Sciatic nerve (tissue), 2 donors: ENCODE measurements at places on chromosomes 13 and 19. TPM values are rescaled to one million over a fixed set of nuclear protein-coding genes. Genes with fewer than 3 reads are reported as not detected.

OR7A5 gene
- total RNA-seq = 0.22 TPM

TLE6 gene
- 4.4 TPM for total RNA-seq

PRKCG gene
- total RNA-seq = not detected

TEX29 gene
- 1.6 TPM for total RNA-seq

USP12 gene
- 32.7 TPM for total RNA-seq

KCNN1 gene
- 1.4 TPM for total RNA-seq

LONP1 gene
- 48.8 TPM for total RNA-seq

ATP8A2 gene
- total RNA-seq = 1.2 TPM

KANK3 gene
- total RNA-seq = 28.2 TPM

DNA sequence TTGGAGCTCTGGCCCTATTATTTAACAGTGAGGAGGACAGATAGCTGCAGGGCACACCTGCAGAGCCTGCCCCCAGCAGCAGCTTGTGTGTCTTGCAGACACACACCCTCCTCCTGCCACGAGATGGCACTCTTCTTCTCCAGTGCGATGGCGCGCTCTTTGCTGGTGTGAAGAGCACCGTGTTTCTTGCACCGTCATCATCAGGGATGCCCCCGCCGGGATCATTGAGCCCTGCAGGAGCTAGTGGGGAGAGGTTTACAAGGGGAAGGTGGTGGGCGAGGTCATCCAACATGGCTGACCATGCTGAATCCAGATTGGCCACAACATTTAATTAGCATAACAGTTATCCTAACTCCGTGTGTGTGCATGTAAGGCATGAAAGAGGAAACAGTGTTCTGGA, 105.6 kb downstream of the RAB20 start:
- DNase-seq = peak; percentile 86

DNA sequence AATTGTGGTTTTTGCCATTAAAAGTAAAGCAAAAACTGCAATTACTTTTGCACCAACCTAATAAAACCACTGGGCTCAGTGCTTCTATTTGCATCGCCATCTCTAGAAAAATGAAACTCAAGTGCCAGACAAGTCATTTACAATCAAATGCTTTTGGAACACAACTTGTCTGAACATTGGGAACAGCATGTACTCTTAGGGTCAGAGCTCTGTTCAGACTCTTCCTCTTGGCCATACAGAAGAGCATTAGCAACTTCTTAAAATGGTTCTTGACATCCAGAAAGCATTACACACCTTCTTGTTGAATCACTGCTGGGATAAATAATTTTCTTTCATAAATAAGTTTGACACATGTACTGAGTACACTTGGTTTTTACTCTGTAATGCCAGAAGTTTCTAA, 272.5 kb downstream of the DCLK1 start:
- no peak for DNase-seq

DNA sequence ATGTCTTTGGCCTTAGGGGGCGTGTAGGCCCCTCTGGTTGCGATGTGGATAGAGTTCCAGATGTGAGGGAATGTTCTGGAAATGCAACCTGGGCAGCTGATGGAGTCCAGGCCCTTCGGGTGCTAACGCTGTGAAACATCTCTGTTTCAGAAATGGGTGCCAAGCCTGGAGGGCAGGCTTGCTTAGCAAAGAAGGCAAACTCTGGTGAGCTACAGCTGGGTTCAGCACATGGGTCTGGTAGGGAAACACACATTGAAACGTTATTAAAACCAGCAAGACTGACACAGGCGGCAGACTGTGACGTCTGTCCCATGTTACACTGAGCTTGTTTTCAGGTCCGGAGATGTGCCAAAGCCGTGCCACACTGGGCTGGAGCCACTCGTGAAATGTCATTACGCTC, 8.6 kb upstream of the CDC16 start:
- no peak for DNase-seq

GRCh38 chr13:106373304-106373988, 162.0 kb downstream of the EFNB2 start:
- no peak for DNase-seq

DNA sequence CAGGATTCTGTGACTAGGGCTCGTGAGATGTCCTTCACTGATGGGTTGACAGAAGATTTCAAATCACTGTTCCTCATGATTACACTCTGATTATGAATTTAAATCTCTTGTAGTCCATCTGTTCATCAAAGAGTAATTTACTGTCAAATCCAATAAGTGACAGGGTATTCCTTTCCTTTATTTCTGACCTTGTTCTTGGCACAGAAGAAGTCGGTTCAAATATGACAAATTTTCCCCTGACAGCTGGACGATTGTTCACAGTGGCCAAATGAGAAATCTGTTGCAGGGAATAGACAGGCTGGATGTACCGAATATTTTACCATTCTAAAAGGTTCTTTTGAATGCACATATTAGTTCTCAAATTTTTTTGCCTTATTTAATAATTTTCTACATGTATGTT, 767.3 kb upstream of the GPC6 start:
- no peak for DNase-seq

DNA sequence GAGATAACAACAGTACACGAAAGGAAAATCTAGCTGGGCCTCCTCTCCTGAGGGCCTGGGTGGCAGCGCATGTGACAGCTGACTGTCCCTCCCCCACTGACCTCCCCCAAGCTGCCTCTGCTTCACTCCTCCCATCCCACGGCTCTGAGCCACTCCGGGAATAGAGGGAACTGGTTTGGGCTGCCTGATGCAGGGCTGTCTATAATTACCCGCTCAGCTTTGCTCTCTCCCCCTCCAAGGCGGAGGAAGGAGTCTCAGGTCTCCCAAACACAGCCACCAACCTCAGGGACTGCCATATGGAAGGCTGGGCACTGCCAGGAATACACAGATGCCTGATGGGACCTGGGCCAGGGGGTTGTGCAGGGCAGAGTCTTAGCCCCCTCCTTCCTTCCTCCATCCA, 7.9 kb downstream of the NAPA start:
- DNase-seq = no peak

DNA sequence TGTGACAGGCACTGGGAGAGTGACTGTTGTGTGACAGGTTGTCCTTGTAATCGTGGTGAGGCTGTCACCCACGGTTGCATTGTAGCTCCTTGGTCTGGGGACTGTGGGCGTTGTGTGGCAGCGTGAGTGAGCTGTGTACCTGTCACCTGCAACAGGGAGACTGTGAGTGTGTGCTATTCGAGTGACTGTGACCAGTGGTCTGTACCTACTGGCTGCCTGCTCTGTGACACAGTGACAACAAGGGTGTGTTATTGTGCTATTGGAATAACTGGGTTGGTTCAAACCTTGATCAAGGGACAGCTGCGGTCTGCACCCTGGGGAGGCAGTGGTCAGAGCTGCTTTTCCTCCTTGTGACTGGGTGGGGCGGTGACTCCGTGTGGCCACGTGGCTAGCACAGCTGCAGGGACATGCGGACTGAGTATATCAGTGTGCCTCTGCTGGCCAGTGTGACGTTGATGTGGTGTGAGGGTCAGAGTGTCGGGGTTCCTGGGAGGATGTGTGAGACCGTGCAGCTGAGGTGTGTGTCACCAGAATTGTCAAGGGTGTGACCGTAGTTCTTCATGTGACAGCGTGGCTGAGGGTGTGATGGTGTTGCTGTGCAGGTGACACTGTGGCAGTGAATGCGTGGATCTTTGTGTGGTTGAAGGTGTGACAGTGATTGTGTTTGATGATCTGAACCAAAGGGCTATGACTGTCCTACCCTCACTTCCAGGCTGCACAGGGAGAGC, 10.1 kb upstream of the NFIX start:
- DNase-seq = peak; percentile 83

GRCh38 chr13:28501547-28501946, 6.6 kb upstream of the FLT1 start:
- no peak for DNase-seq

DNA sequence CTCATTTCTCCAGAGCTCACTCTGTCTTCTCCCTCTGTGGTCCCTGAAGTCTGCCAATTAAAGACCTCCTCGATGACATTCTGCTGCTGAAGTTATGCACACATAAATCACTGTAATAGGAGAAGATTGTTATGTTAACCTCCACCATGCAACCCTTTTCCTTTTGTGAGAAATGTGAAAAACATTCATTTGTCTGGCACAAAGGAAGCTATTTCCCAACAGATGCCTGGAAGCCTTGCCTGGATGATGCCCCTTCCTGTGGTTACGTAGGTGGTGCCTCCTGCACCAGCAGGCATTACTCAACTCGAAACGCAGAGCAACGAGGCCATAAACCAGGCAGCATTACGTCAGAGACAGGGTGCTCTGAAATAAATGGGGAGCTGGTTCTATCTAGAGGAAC, 327.4 kb upstream of the ZNF507 start:
- DNase-seq = no peak

DNA sequence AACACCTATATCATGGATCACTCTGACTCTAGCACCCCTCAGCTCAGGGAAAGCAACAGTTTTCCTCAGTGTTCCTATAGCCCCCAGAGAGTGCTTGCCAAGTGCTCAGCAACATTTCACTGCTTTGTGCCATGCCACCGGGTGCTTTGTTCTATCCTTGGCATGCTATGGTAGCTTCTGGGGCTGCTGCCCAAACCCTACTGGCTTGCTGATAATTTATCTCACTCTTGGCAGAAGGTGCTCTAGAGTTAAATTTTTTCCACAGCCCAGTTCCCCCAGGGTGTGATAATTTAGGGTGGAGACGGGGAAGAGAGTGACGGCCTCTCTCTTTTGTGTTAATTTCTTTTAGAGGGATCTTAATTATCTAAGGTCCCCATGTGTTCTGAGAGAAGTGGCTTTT, 12.6 kb upstream of the CSNK1A1L start:
- no peak for DNase-seq

GRCh38 chr19:674282-675151, 1.7 kb upstream of the FSTL3 start:
- DNase-seq = peak; percentile 80

GRCh38 chr13:45218689-45219088, 17.8 kb upstream of the KCTD4 start:
- DNase-seq = no peak

DNA sequence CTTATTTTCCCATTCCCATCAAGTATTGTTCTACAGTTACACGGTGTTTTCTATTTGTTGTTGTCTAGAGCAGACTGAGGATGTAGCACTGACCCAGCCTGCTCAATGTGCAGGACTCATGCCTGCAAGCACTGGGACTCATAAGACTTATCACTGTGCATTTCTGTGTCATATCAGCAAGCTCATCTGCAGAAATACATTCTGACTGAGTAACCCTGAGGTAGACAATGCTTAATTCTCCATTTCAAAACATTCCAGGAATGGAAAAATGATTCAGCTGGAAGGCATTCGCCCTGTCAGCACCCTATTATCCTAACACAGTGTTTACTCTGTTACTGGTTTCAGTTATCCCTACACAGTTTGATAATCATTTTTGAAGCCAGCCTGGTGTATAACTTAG, 2506.4 kb downstream of the PCDH9 start:
- no peak for DNase-seq

DNA sequence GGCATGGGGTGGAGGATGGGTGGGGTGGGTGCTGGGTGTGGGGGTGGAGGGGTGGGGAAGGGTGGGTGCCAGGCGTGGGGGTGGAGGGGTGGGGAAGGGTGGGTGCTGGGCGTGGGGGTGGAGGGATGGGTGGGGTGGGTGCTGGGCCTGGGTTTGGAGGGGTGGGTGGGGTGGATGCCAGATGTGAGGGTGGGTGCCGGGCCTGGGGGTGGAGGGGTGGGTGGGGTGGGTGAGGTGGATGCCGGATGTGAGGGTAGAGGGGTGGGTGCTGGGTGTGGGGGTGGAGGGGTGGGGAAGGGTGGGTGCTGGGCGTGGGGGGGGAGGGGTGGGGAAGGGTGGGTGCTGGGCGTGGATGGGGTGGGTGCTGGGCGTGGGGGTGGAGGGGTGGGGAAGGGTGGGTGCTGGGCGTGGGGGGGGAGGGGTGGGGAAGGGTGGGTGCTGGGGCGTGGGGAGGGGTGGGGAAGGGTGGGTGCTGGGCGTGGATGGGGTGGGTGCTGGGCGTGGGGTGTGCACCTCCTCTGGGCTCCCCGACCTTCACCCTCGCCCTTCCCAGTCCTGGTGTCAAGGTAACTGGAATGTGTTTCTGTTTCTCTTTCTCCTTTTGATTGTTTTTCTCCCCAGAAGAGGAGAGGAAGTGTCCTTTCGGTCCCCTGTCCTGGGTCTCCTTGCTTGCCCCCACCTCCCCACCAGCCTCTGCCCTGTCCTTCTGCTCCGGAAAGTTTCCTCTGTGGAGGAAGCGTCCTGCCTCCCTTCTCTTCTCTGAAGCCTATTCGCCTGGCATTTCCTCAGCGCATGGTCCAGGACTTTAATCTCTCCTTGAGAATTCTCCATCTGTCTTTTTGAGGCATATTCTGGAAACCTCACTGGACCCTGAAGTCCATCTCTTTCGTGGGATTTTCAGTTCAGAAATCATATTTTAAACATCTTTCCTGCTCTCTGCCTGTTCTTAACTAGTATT, 22.9 kb upstream of the CFAP97D2 start:
- no peak for DNase-seq

- DNase-seq = no peak
Measured at GRCh38 chr13:83753912-83754624, 128.2 kb downstream of the SLITRK1 start.

DNA sequence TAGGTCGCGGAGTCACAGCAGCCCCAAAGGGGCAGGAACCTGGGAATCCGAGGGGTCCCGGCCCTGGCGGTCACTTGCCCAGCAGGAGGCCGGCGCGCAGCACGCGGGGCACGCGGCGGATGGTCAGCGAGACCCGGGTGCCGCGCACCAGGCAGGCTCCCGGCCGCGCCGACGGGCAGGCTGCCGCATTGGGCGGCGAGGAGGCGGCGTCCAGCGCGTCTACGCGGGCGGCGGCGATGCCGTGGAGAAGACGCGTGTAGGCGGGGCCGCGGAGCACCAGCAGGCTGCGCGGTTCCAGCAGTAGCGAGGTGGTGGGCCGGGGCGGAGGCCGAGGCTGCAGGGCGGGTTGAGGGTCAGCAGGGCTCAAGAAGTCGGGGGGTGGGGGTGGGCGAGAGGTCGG, 607 bp upstream of the SYNE4 start:
- DNase-seq = peak; percentile 85

- DNase-seq = peak; percentile 80
Measured at GRCh38 chr13:50080911-50081678, 65.9 kb downstream of the KCNRG start.

- no peak for DNase-seq
Measured at GRCh38 chr19:16703677-16704076, 16.0 kb upstream of the NWD1 start.

DNA sequence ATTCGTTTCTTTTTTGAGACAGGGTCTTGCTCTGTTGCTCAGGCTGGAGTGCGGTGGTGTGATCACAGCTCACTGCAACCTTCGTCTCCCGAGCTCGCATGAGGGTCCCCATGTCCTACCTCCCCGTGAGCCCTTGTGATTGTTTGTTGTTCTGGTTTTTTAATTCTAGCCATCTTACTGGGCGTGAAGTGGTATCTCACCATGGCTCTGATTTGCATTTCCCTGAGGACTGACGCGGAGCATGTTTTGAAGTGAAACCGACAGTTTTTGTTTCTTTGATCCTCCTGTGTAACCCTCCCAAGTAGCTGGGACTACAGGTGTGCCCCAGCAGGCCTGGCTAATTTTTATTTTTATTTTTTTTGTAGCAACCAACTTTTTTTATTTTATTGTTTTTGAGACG, 21.7 kb downstream of the GNG7 start:
- no peak for DNase-seq

- no peak for DNase-seq
Measured at GRCh38 chr19:1882089-1882785, 3.1 kb downstream of the ABHD17A start.
